ENCODE measurements at places on chromosomes 6 and 20.

DNA sequence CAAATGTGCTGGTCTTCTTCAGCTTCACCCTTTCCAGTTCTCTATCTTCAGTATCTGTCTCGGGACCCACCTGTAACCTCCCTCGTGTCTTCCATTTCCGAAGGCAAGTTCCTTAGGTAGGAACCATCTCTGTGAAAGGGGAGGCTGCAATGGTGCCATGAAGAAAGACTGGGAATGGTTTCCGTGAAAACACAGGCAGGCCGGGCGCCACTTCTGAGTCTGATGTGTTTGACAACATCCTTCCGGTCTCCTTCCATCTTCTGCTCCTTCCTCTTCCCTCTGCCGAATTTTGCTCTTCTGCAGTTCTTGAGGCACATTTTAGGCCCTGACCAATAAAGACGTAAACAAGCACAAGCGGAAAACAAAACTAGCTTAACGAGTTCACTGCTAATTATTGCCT is 328.0 kb downstream of the THBS2 start:
- no peak for DNase-seq

- DNase-seq: peak; percentile 56
Measured at GRCh38 chr6:133512410-133513016, 271.4 kb downstream of the EYA4 start.

DNA sequence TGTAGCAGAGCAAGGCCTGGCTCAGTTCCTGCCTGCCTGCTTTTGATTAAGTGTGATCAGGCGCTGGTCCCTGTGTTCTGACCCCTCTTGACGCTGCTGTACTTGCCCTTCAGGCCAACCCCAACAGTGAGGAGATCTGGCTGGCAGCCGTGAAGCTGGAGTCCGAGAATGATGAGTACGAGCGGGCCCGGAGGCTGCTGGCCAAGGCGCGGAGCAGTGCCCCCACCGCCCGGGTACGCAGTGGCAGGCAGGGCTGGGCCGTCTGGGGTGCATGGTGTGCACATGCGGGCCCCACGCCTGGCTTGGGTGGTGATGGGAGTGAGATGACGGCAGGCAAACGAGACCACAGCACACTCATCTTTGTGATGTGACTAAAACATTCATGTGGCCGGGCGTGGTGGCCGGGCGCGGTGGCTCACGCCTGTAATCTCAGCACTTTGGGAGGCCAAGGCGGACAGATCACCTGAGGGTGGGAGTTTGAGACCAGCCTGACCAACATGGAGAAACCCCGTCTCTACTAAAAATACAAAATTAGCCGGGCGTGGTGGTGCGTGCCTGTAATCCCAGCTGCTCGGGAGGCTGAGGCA is 10.1 kb upstream of the C20orf204 start:
- no peak for DNase-seq

DNA sequence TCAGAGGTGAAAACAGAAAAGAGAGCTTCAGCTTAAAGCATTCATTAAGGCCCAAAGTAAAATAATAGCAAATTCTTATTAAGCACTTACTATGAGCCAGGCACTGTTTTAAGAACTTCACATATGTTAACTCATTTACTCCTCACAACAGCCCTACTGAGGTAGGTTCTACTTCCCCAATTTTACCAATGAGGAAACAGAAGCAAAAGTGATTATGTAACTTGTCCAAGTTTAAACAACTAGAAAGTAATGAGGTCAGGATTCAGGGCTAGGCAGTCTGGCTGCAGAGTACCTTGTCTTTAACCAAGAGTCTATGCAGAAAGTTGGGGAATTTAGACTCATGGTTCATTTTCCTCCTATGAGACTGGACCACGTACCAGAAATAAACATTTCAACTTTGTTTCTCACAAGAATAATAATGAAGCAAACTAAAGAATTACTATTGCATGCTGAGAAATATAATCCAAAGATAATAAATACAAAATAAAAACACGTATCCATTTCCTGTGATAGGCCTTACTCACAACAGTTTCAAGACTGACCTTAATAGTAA is 3.8 kb downstream of the COL21A1 start:
- no peak for DNase-seq

DNA sequence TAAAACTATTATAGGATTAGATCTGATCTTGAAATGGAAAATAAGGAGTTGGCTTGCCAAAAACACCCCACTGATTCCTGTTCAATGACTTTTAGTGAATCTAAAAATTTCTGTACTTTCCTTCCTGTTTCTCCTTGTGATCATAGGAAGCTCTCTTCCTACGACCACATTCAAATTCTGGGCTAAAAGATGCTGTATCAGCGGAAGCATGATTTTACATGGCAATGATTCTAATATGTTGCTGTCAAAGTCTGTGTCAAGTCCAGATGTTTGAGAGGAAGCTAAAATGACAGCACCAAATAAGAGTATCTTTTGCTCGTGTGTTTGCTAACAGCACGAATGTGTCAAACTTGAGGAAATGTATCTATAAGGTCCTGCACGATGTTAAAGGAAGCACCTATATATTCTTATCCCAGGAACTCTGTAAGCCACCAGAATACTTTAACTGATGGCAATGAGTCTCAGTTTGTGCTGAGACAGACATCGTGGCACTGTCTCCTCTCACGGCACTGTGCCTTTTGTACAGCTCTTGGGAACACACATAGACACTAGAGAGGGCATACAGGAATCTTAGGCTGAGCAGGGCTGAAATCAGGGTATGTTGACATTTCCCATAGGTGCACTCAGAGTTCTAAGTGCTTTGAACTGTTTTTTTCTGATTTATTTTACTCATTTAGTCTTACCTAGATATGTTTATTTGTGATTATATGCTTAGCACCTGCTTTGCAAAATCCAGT is 24.9 kb upstream of the MAP3K4 start:
- no peak for DNase-seq

DNA sequence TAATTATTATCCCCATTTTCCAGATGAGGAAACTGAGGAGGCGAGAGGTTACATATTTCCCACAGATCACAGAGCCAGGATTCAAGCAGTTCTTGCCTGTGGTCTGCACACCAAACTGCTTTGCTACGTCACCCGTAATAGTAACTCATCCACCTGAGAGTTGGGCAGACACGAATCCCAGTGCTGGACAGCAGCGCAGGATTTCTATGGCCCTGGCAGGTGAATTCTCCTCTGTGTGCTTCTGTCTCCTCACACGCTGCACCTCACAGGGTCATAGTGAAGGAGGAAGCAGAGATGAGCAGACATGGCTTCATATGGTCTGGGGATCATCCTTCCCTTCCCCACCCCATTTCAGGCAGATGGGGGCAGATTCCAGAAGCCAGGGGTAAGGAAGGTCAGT is 127.0 kb upstream of the LRFN2 start:
- no peak for DNase-seq

- no peak for DNase-seq
Measured at GRCh38 chr6:84872996-84873723, 108.8 kb upstream of the TBX18 start.

GRCh38 chr6:52360601-52361413 is 1.1 kb upstream of the PAQR8 start:
- DNase-seq: no peak

- no peak for DNase-seq
Measured at GRCh38 chr6:39587080-39587479, 138.1 kb downstream of the KIF6 start.

DNA sequence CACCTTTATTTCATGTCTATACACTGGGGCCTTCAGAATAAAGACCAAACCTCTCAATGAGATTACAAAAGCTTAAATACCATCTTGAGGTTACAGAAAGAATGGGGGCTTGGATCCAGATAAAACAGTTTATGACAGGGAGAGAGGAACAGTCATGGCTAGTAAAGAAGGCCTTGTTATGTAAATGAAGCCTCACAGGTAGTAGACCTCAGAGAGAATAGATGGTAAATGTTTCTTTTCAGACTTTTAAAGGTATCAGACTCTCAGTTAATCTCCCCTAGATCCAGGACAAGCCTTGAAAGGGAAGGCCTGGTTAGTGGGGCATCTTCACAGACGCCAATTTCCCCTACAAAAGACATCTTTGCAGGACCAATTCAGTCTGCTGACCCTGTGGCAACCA is 1325.6 kb downstream of the HACE1 start:
- no peak for DNase-seq

DNA sequence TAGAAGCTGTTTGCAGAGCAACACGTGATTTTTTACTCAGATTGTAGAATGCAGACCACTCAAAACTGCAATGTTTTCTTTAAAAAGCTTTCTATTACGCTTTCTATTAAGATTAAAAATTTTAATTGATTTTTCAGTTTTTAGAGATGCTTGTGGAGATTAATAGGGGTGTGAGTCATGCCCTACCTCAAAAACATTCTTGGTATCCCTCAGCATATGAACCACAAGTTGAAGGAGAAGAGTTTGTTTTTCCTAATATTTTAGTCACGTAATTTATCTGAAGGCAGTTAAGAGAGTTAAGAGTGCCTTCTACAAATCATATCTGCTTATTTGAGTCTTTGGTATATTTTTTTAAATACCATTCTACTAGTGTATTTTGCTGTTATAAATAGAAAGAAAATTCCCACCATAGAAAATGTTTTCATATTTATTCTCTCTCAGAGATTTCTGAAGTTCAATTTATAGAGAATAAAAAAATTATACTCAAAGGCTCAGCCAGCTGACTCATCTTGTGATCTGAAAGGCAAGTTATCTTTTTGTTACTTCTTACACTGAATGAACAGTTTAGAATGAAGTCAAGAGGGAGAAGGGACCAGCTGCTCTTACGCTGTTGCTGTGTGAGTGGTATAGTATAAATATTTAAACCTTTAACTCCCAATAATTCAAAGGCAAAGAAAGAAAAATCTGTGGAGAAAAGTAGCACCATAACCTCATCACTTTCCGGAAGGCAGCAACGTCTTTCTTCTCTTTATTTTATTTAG is 7.6 kb downstream of the RIPOR2 start:
- peak; percentile 30 for DNase-seq

- DNase-seq: no peak
Measured at GRCh38 chr6:156720691-156721685, 56.2 kb upstream of the ARID1B start.

GRCh38 chr6:42756722-42757121 is 10.8 kb upstream of the TBCC start:
- no peak for DNase-seq

GRCh38 chr6:100538086-100538485 is 73.4 kb upstream of the SIM1 start:
- no peak for DNase-seq

- no peak for DNase-seq
Measured at GRCh38 chr6:75169689-75170586, 35.9 kb downstream of the COL12A1 start.

DNA sequence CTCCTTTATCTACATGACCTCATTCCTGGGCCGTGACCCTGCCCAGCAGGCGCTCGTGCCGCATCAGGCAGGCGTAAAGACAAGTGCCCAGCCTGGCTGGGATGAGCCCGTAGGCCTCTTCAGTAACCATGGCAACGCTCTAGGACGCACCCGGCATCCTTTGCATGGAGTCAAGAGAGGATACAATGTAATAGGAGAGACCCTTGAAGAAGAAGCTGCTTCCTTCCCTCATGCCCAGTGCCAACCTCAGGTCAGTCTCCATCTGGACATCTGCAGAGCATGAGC is 5.0 kb upstream of the LSM14B start:
- DNase-seq: no peak

DNA sequence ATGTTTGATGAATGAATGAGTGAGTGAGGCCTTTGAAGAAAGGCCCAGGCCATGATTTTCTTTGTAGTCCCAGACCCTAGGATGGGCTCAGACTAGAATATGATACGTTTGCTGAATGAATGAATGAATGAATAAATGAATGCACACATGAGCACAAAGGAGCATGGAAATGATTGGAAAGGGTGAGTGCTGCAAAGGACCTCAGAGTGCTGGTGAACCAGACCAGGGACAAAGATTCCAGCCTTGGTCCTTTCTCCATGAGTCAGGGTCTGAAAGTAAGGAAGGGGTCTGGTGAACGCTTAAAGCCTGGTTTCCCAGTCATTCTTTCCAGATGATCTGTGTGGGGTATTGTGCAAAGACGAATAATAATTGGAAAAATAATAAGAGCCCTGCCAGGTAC is 40.0 kb upstream of the MRPS18A start:
- no peak for DNase-seq

- no peak for DNase-seq
Measured at GRCh38 chr6:89581689-89582088, 56.9 kb downstream of the LYRM2 start.

- no peak for DNase-seq
Measured at GRCh38 chr6:72466471-72466870, 155.4 kb upstream of the KCNQ5 start.

- no peak for DNase-seq
Measured at GRCh38 chr20:58802061-58802460, 48.6 kb downstream of the GNAS-AS1 start.

DNA sequence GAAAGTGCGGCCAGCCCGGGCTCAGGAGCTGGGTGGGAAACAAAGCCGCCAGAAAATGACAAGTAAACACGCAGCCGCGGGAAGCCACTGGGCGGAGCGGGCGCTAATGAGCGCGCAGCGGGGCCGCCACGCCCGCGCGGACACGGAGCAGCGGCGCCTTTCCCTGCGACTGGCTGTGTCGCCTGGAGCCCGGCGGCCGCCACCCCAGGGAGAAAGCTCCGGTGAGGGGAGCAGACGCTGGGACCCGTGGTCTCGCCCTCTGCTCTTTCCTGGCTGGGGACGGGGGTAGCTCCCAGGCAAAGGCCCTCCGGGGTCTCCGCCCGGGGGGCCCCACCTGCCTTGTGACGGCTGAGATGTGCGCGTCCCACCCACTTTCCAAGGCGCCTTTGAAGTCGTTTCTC is 54.9 kb downstream of the PRR18 start:
- DNase-seq: peak; percentile 43

DNA sequence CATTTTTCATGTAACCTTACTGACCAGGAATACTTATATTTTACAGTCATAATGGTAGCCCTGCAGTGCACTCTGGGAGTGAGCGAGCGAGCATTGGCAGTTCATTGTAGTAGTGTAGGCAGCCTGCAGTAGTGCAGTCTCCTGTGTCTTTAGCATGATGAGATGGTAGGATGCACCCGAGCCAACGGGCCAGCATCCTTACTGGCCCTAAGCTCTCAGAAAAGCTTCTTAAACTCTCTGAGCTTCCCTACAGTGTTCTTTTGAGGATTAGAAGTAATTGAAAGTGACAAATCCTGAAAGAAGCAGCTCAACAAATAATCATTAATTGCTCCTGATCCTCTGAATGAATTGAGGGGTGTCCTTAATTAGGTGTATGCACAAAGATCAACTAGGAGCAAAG is 20.9 kb downstream of the SLC9A8 start:
- no peak for DNase-seq

DNA sequence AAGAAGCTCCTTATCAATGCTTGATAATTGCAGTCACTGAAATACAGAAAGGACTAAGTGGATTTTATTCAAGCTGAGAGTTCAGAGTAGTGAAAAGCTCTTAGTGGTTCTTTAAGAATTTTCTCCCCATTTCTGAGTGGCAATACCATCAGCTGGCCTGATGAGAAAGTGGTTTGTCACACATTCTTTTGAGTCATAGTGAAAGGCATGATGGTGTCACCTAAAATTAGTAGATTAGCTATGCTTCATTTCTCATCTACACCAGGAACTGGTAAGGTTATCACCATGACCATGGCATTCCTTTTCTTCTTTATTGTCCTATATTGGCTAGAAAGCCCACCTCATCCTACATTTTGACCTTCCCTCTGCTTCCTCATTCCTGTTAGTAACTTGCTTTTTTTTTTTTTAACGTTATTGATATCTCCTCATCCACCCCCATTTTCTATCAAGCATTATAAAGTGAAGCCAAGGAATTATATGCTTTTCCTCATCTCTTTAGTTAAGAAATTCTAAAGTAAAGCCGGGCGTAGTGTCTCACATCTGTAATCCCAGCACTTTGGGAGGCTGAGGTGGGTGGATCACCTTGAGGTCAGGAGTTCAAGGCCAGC is 67.4 kb upstream of the LOC128125822 start:
- DNase-seq: no peak

GRCh38 chr6:195861-196360 is 96.4 kb upstream of the DUSP22 start:
- peak; percentile 41 for DNase-seq

GRCh38 chr6:144439016-144439415 is 153.9 kb downstream of the UTRN start:
- DNase-seq: no peak
